ENCODE measurements at places on chromosomes 3 and 15. TPM values are rescaled to one million over a fixed set of nuclear protein-coding genes. Genes with fewer than 3 reads are reported as not detected.

The PCLAF gene
- total RNA-seq: 7.0 TPM

GRCh38 chr3:145719114-145719513 lies 441.9 kb downstream of the PLOD2 start:
- no peaks in the 10 kb centered on the region for H3K4me1 ChIP-seq
- H3K27ac ChIP-seq: no peak overlapping the region
- H3K27me3 ChIP-seq: no peaks in the 10 kb centered on the region
- H3K4me3 ChIP-seq: no peak overlapping the region
- DNase-seq: no peak
- no peaks in the 10 kb centered on the region for H3K36me3 ChIP-seq

- no peak overlapping the region for H3K4me3 ChIP-seq
- H3K27me3 ChIP-seq: no peaks in the 10 kb centered on the region
- H3K27ac ChIP-seq: no peak overlapping the region
- H3K4me1 ChIP-seq: no peaks in the 10 kb centered on the region
- DNase-seq: no peak
These were observed 114.1 kb downstream of the DCLK3 start for GRCh38 chr3:36650271-36650671.

The CSK gene
- 100 TPM for total RNA-seq

The GOLGA8T gene
- 0.41 TPM for total RNA-seq

The UBAP1L gene
- total RNA-seq: 1.8 TPM

DNA sequence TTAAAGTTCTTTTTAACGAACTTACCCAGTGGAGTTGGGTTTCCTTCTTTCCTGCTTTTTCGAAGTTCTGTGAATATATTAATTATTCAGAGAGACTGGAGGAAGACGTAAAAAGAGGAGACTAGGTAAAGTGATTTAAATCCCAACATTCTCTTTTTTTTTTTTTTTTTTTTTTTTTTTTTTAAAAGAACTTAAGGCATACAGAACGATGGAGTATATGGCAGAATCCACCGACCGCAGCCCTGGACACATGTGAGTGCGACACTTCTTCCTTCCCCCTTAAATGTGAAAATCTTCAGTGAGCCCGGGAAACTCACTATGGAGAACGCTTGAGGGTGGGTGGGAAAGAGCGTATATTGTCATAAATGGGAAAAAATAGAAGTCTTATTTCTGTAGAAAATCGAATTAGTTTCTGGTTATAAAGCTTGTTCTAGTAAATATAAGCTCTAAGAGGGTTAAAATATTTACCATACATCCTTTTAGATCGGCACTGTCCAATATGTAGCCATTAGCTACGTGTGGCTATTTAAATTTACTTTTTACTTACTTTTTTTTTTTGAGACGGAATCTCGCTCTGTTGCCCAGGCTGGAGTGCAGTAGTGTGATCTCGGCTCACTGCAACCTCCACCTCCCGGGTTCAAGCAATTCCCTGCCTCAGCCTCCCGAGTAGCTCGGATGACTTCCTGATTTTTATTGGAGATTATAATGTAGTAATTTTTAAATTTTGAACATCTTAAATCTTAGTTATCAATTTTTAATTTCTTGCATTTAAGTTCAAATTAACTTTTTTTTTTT lies 892 bp downstream of the NMD3 start:
- H3K4me3 ChIP-seq: peak overlapping the region; percentile 93
- peak overlapping the region; percentile 83 for H3K27ac ChIP-seq
- no peaks in the 10 kb centered on the region for H3K36me3 ChIP-seq

DNA sequence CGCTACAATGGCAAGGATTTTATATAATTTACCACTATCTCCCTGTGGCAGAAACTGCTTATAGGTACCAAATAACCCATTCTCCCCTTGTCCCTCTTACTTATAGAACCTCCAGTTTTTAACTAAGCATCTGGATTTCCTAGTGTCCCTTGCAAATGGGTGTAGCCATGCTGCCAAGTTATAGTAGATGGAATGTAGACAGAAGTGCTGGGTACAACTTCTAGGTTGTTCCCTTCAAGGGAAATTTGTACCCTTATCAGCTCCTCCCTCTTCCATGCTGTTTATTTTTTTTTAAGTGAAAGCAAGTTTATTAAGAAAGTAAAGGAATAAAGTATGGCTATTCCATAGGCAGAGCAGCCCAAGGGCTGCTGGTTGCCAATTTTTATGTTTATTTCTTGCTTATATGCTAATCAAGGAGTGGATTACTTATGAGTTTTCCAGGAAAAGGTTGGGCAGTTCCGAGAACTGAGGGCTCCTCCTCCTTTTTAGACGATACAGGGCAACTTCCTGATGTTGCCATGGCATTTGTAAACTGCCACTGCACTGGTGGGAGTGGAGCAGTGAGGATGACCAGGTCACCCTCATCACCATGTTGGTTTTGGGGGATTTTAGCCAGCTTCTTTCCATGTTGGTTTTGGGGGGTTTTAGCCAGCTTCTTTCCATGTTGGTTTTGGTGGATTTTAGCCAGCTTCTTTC lies 40.1 kb upstream of the TM4SF19 start:
- H3K27ac ChIP-seq: no peak overlapping the region
- peaks cover 52% of the 10 kb centered on the region for H3K36me3 ChIP-seq
- DNase-seq: no peak

DNA sequence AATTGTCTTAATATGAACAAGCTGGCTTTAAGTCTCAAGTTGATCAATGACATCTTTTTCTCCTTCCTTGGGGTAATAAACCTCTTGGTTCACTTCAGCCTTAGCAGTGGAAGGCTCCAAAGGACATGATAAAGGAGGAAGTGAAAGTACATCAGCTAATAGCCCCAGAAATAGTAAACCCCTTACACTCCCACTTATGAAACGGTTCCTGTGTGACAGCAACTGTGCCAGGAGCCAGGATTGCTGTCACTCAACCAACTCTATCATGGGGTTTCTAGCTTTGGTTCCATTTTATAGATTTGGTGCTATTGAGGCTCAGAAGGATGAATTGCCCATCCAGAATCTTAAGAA lies 216.7 kb downstream of the ABHD5 start:
- H3K4me3 ChIP-seq: no peak overlapping the region
- H3K4me1 ChIP-seq: peaks cover 2% of the 10 kb centered on the region
- no peaks in the 10 kb centered on the region for H3K27me3 ChIP-seq
- no peaks in the 10 kb centered on the region for H3K36me3 ChIP-seq
- H3K27ac ChIP-seq: no peak overlapping the region
